Aorta (tissue), 5 donors: ENCODE measurements at places on chromosomes 16 and 17. TPM values are rescaled to one million over a fixed set of nuclear protein-coding genes. Genes with fewer than 3 reads are reported as not detected.

The PIK3R6 gene
- total RNA-seq, result 3.5 TPM

The CSH1 gene
- total RNA-seq, result not detected

- DNase-seq, result peak; percentile 94
Observed at GRCh38 chr17:71976011-71976649, 144.7 kb upstream of the SOX9 start.

DNA sequence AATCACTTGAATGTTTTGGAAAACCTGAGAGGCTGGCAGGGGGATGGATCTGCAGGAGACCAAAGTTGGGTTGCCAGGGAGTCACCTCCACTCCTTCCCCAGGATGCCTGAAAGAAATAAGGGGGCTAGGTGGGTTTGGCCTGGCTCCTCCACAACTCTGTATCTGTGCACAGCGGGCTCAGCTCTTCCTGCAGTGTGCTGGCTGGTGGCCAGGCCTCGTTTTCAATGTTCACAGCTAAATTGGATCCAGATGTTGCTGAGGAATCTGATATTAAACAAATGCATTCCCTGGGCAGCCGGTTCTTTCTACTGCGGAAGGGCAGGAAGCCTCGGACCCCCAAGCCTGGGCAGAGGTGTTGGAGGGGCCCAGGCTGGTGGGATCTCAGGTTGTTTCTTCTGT is 106.2 kb downstream of the N4BP1 start:
- peak; percentile 82 for DNase-seq

GRCh38 chr17:3635474-3636153 is 436 bp downstream of the SHPK start:
- no peak for DNase-seq
